ENCODE measurements at places on chromosomes 7 and 10.
A peak's percentile ranks its signal among the peaks of the same experiment; 100 is the strongest.

DNA sequence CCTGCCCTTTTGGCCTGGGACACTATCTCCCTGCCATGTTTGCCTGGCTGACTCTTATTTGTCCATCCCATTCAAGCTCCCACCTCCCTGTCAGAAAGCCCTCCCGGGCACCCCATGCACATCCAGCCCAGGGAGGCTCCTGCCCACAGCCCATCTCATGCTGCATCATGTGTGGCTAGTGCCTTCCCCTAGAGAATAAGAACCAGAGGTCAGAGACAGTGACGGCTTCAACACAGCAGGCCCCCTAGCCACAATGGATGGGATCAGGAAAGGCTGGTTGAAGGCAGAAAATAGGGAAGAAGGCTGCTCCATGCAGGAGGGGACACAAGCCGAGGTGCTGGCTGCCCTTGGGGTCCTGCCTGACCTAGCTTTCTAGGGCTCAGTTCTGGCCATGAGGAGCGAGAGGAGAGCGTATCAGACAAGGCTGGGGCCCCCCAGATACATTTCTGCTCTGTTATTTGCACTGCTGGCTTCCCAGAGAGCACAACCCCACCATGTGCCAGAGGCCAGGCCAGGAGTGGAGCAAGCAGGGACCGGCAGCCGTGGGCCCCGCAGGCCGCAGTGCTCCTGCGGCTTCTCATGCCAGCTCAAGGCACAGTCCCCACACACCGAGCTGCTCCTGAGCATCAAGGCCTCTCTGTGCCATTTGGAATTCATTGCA lies 161.1 kb upstream of the ZMIZ1 start:
- no peak for DNase-seq

GRCh38 chr10:133445268-133445732 lies 8.4 kb upstream of the SCART1 start:
- no peak for DNase-seq

GRCh38 chr10:17387861-17388503 lies 66.4 kb downstream of the ST8SIA6 start:
- DNase-seq: no peak

- no peak for DNase-seq
These were observed 5.5 kb downstream of the ACTA2 start for GRCh38 chr10:88946965-88947590.

DNA sequence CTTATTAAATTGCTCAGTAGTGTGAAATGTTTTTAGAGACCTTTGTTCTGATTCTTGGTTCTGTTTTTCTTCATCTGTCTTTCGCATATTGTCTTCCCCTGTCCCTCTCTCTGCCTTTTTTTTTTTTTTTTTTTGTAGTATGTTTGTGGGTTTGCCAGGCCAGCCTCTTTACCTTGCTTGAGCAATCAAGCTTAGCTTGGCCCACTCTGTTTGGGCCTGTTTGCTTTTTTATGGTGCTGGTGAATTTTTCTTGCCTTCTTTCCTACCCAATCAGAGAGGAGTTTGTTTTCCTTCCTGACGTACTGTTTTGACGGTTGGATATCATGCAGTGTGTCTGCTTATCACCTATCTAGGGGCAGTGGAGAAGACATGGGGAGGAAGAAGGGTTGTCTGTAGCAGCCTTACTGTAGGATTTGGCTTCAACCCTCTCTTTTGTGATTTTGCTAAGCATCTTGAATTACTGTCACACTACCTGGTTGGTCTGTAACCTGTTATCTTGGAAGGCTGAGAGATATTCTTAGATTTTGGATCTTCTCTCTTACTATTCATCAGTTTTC lies 64.0 kb downstream of the BBS9 start:
- DNase-seq: no peak

- DNase-seq: no peak
These were observed 104.0 kb downstream of the CYTH3 start for GRCh38 chr7:6168477-6168868.

- DNase-seq: no peak
These were observed 14.7 kb downstream of the CNPY1 start for GRCh38 chr7:155531681-155532080.

GRCh38 chr10:100696477-100696901 lies 48.9 kb upstream of the PAX2 start:
- no peak for DNase-seq

- DNase-seq: no peak
These were observed 104.6 kb upstream of the GDF10 start for GRCh38 chr10:47195274-47195885.

DNA sequence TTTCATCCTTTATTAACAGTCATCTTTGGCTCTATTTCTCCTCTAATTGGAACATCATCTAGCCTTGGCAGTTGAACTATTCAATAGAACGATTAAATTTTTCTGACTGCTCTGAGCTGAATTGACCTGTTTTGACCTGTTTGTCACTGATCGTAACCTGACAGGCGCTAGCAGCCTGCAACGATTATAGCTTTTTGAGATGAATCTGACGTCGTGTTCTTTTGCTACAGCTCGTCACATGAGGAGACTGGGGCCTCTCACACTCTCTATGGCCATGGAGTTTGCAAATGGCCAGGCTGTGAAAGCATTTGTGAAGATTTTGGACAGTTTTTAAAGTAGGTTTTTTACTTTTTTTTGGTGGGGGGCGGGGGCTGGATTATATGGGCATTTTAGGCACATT lies 229.8 kb downstream of the FOXP2 start:
- DNase-seq: no peak

GRCh38 chr10:84685047-84685660 lies 356.8 kb downstream of the CCSER2 start:
- no peak for DNase-seq

GRCh38 chr7:139909379-139910050 lies 80.5 kb downstream of the TBXAS1 start:
- DNase-seq: peak; percentile 18

DNA sequence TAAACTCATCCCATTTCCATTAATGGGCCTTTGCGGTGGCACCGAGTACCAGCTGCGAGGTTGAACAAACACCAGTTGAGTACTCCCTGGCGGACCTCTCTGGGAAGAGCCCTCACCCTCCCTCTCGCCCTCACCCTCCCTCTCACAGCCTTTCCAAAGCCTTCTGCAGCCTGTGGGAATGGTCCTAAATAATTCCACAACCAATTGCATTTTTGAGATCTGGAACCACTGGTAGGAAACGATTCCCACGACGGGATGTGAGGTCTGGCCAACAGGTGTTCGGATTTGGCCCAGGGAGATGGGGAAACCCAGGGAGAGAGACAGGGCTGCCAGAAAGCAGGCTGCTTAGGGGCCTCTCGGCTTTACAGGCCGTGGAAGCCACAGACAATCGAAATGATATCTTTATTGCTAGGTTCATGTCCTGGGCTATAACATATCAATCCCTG lies 5.3 kb downstream of the PTF1A start:
- no peak for DNase-seq

All from GM04503 (cell line).